Small intestine (tissue), 16 donors: ENCODE measurements at places on chromosomes 13 and 19. TPM values are rescaled to one million over a fixed set of nuclear protein-coding genes. Genes with fewer than 3 reads are reported as not detected.
A peak's percentile ranks its signal among the peaks of the same experiment; 100 is the strongest.

Gene CGB1
- polyA plus RNA-seq, result not detected

Gene PPAN
- 37.3 TPM for polyA plus RNA-seq

Gene RNF17
- polyA plus RNA-seq, result not detected

Gene CCDC70
- polyA plus RNA-seq, result not detected

Gene ZNF554
- polyA plus RNA-seq, result 6.7 TPM

GRCh38 chr13:23776698-23777574, 112.3 kb downstream of the MIPEP start:
- H3K27me3 ChIP-seq, result no peaks in the 10 kb centered on the region
- no peak overlapping the region for H3K27ac ChIP-seq
- no peaks in the 10 kb centered on the region for H3K36me3 ChIP-seq
- no peak for DNase-seq

DNA sequence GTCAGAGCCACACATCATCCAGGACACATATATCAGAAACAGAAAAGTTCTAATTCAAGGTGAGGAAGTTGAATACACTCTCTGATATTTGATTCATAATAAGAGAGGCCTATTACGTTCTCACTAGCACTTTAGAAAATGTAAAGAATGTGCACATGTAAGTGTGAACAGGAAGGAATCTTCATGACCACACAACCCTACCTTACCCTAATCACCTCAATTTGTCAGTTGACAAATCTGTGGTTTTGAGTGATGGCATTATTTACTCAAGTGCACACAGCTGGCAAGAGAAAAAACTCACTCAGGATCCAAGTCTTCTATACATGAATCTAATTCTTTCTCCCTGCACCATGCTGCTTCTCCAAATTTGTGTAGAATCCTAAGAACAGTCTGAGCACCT, 445.8 kb downstream of the SUCLA2 start:
- H3K4me1 ChIP-seq, result no peaks in the 10 kb centered on the region
- H3K27me3 ChIP-seq, result no peaks in the 10 kb centered on the region
- no peak overlapping the region for H3K27ac ChIP-seq
- H3K36me3 ChIP-seq, result no peaks in the 10 kb centered on the region
- DNase-seq, result no peak
- no peak overlapping the region for H3K4me3 ChIP-seq

- peak; percentile 50 for DNase-seq
- no peaks in the 10 kb centered on the region for H3K27me3 ChIP-seq
- H3K36me3 ChIP-seq, result no peaks in the 10 kb centered on the region
- H3K4me1 ChIP-seq, result no peaks in the 10 kb centered on the region
- H3K27ac ChIP-seq, result no peak overlapping the region
Observed at GRCh38 chr19:13396250-13397080, 109.8 kb downstream of the CACNA1A start.

DNA sequence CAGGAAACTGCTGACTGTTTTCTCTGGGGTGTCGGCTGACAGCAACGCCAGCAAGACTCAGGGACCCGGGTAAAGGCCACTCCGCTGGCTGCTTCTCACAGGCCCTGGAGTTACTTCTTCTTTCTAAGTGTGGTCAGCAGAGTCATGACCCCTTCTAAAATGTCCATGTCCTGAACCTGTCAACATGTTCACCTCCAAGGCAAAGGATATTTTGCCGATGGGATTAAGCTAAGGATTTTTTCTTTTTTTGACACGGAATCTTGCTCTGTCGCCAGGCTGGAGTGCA, 7.9 kb downstream of the PEX11G start:
- no peaks in the 10 kb centered on the region for H3K27me3 ChIP-seq
- H3K4me3 ChIP-seq, result no peak overlapping the region
- H3K27ac ChIP-seq, result no peak overlapping the region
- H3K4me1 ChIP-seq, result peaks cover 17% of the 10 kb centered on the region

- no peak overlapping the region for H3K27ac ChIP-seq
- no peaks in the 10 kb centered on the region for H3K27me3 ChIP-seq
- H3K4me3 ChIP-seq, result no peak overlapping the region
Observed at GRCh38 chr13:90928109-90928508, 419.4 kb upstream of the MIR17HG start.

- DNase-seq, result no peak
- H3K27ac ChIP-seq, result no peak overlapping the region
- no peak overlapping the region for H3K4me3 ChIP-seq
- no peaks in the 10 kb centered on the region for H3K36me3 ChIP-seq
Observed at GRCh38 chr13:38755793-38756192, 68.9 kb downstream of the FREM2 start.

DNA sequence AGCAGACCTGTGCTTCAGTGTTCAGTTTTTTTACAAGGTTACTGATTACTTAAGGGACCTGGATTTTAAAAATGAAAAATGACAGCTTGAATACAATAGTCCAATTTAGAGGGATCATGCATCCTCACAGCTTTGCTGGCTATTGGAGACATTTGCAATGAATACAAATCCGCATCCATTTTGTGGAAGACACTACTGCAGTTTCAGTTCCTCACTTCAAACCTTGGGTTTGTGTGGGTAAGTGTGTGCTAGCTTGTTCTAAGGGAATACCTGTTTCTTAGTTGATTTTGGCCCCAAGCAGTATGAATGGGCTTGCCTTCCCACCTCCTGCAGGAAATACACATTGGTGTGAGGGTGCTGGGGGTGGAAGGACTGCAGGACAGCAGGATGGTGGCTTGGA, 222.4 kb downstream of the OLFM4 start:
- H3K27ac ChIP-seq, result no peak overlapping the region
- no peak for DNase-seq
- H3K4me1 ChIP-seq, result no peaks in the 10 kb centered on the region

DNA sequence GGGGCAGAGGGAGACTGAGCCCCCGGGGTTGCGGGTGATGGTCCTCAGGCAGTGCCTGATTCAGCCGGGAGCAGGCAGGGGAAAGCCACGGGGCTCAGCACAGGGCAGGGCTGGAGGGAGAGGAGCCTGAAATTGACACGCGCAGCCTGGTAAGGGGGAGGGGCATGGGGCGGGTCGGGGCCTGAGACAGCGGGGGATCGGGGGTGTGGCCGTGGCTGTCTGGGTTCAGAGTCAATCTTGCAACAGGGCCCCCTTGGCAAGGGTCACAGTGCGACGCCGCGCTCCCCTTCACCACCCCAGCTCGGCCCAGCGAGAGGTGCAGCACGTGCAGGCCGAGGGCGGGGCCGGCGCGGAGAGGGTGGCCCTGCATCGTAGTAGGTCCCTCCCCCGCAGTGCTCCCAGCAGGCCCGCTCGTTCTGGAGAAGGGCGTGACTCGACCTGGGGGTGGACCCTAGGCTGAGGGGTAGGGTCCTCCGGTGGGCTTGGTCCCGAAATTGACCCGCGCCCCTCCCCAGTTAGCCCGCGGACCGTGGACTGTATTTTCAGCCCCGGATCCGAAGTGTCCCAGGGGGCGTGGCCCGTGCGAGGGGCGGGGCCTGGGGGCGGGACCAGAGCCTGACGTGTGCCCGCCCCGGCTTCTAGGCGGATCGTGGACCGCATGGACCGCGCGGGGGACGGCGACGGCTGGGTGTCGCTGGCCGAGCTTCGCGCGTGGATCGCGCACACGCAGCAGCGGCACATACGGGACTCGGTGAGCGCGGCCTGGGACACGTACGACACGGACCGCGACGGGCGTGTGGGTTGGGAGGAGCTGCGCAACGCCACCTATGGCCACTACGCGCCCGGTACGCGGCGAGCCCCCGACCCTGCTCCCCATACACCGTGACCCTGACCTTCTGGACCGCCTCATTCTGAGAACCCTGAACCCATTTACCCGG, 6.0 kb downstream of the RCN3 start:
- H3K36me3 ChIP-seq, result peaks cover 5% of the 10 kb centered on the region
- H3K4me1 ChIP-seq, result no peaks in the 10 kb centered on the region
- no peaks in the 10 kb centered on the region for H3K27me3 ChIP-seq
- H3K27ac ChIP-seq, result no peak overlapping the region
- peak; percentile 97 for DNase-seq
- H3K4me3 ChIP-seq, result no peak overlapping the region

GRCh38 chr19:41597600-41598041, 21.7 kb downstream of the CEACAM21 start:
- H3K36me3 ChIP-seq, result no peaks in the 10 kb centered on the region
- H3K4me3 ChIP-seq, result no peak overlapping the region
- DNase-seq, result peak; percentile 71
- H3K27ac ChIP-seq, result no peak overlapping the region

- peaks cover 5% of the 10 kb centered on the region for H3K4me1 ChIP-seq
- DNase-seq, result peak; percentile 56
- peaks cover 6% of the 10 kb centered on the region for H3K36me3 ChIP-seq
- H3K4me3 ChIP-seq, result peak overlapping the region; percentile 70
- H3K27me3 ChIP-seq, result no peaks in the 10 kb centered on the region
- H3K27ac ChIP-seq, result no peak overlapping the region
Observed at GRCh38 chr19:13795595-13796300, 505 bp downstream of the ZSWIM4 start.

DNA sequence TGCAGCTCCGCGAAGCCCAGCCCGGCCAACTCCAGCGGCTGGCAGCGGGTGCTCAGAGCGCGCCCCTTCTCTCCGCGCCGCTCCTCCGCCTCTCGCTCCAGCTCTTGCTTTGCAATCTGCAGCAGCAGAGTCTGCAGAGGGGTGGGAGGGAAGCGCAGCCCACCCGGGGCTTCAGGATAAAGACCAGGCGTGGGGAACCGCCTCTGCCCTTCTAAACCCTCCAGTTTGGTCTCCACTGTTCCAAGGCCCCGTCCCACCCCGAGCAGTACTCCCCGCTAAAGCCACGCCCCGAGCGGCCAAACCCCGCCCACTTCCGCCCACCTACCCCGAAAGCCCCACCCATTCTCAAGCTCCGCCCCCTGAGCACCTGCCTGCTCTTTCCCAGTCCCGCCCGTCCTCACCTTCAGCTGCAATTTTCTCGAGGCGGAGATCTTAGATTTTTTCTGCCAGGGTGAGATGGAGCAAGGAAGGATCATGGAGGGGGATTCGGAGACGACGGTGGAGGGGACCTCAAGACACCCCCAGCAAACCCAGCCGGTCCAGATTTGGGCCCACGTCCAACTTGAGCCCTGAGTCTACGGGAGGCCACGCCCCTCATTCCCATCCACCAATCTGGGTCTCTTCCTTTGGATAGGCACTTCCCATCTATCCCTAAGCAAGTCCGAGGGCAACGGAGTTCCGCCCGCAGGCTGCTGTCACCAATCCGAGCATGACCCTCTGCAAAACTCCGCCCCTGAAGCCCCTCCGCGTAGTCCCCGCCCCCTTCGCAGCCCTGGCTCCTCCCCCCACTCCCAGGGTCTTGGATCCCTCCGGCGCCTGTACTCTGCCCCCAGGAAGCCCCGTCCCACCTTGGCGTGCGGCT, 1.1 kb downstream of the TNNI3 start:
- H3K27me3 ChIP-seq, result no peaks in the 10 kb centered on the region
- no peak overlapping the region for H3K27ac ChIP-seq
- H3K36me3 ChIP-seq, result no peaks in the 10 kb centered on the region
- H3K4me1 ChIP-seq, result no peaks in the 10 kb centered on the region
- H3K4me3 ChIP-seq, result peak overlapping the region; percentile 8
- DNase-seq, result peak; percentile 78

- peak overlapping the region; percentile 20 for H3K27ac ChIP-seq
- H3K36me3 ChIP-seq, result no peaks in the 10 kb centered on the region
- H3K27me3 ChIP-seq, result no peaks in the 10 kb centered on the region
- peak overlapping the region; percentile 95 for H3K4me3 ChIP-seq
- H3K4me1 ChIP-seq, result no peaks in the 10 kb centered on the region
Observed at GRCh38 chr19:45729800-45730290, 851 bp downstream of the FBXO46 start.

- no peaks in the 10 kb centered on the region for H3K36me3 ChIP-seq
- H3K4me3 ChIP-seq, result no peak overlapping the region
- no peaks in the 10 kb centered on the region for H3K27me3 ChIP-seq
- no peaks in the 10 kb centered on the region for H3K4me1 ChIP-seq
- H3K27ac ChIP-seq, result no peak overlapping the region
- DNase-seq, result no peak
Observed at GRCh38 chr19:51148580-51148979, 6.5 kb downstream of the SIGLEC7 start.
